Amygdala (tissue), 56 donors: ENCODE measurements at places on chromosomes 13 and 19.

DNA sequence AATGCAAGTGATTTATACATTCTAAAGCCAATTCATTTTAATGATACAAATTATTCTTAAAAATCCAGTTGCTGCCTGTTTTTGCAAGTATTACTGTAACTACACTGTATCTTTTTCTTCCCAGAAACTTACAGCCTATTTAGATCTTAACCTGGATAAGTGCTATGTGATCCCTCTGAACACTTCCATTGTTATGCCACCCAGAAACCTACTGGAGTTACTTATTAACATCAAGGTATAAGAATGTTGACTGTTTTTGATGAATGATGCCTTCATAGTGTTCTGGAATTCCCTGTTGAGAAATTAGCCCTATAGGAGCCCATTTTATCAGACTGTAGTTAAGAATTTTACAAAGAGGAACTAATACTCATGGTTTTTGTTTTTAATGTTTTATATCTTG lies 25.0 kb downstream of the ITM2B start:
- DNase-seq, result no peak

DNA sequence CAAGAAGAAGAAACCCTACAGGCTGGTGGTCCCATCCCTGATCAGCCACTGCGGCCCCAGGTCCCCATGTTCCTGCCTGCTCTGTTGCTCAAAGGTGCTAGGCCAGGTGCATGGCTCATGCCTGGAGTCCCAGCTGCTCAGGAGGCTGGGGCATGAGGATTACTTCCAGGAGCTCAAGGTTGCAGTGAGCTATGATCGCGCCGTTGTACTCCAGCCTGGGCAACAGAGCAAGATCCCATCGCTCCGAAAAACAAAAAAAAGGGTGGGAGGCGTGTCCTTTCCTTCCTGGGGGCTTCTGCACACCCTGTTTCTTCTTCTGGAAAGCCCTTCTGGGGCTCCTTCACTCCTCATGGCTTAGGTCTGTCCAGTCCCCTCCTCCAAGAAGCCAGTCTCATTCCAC lies 11.9 kb upstream of the TINCR start:
- no peak for DNase-seq

GRCh38 chr13:31945202-31945961 lies 86.2 kb upstream of the FRY start:
- DNase-seq, result no peak

DNA sequence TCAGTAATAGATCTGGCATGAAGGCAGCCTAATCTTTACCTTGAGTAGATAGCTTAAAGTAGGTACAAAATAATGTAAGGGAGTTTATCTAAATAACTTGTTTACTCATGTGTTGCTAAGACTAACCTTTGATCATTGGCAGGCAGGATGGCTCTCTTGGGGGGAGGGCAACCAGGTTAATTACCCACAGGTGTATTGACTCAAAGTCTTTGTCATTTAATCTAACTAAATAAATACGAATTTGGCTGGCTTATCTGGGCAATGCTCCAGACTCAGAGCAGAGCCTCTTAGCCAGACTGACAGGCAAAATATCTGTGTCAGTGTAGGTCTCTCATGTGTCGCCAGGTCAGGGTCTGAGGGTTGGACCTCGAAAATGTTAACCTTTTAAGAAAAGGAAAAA lies 283.4 kb upstream of the KLHL1 start:
- DNase-seq, result no peak

DNA sequence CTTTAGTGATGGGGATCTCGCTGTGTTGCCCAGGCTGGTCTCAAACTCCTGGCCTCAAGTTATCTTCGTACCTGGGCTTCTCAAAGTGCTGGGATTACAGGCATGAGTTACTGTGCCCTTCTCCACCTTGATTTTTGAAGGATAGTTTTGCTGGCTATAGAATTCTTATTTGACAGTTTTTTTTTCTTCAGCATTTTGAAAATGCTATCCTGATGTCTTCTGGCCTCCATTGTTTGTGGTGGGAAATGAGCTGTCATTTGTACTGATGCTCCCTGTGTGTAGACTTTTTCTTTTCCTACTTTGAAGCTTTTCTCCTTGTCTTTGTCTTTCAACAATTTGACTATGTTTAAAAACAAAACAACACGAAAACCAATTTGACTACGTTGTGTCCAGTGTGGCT lies 54.2 kb downstream of the SIPA1L3 start:
- DNase-seq, result no peak

DNA sequence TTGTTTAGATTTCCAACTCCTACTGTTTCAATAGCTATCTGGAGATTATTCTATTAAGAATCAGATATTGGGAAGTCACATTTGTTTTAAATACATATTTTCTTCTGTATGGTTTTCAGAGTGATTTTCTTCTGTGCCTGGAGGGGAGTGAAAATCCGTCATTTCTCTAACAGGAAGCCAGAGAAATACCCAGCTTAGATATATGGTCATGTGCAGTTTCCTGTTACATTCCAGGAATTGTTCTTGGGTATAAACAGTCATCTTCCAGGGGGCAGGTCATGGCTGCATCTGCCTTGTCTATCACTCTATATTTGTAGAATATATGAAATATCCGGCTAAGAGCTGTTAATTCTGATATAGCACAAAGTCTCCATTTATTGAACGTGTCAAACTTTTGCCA lies 77.5 kb upstream of the MIR17HG start:
- no peak for DNase-seq

DNA sequence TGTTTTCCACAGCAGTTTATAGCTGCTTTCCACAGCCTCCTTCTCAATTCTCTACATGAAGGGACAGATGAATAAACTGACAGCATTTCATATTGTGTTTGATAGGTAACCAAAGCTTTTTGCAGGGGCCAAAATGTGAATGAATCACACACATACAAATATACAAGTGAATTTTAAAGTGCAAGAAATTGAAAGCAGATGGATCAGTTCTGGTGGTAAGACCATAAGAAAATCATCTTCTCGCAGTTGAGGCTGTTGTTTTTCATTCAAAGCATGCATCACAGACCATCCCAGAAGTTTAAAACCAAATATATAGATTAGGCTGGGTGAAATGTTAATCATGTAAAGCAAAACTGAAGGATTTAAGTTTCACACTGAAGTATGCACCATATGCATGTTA lies 1569.4 kb downstream of the PCDH9 start:
- no peak for DNase-seq

DNA sequence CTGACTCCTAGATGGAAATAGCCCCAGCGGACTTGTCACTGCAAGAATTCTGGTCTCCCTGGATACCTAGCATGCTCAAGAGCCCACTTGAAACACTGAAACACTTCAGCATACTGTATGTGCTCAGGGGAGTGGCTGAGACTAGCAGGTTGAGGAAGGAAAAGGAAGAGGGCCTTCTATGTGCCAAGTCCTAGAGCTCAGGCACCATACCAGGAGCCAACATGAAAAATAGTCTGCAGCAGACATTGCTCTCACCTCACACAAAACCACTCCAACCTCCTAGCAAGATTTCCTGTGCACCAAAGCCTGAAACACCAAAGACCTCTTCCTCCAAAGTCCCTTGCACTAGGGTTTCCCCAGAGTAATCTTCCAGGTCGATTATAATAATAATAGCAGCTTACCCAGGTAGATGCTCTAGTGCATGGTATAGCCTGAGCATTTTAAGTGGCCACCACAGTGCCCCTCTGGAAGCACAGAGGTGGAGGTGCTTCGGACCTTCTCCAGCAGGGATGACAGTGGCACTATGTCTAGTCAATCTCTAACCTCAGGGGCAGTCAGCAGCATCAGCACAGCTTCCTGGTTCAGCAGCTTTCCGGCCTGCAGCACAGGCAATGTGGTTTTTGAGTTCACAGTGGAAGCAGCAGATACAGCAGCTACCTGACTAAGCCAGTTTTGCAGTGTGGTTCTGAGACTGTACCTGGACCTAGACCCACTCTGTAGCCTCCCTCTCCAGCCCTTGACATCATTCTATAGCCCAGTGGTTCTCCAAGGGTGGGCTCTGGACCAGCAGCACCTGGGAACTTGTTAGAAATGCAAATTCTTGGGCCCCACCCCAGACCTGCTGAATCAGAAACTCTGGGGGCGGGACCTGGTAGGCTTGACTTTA lies 45.6 kb upstream of the UBE2L5 start:
- no peak for DNase-seq

DNA sequence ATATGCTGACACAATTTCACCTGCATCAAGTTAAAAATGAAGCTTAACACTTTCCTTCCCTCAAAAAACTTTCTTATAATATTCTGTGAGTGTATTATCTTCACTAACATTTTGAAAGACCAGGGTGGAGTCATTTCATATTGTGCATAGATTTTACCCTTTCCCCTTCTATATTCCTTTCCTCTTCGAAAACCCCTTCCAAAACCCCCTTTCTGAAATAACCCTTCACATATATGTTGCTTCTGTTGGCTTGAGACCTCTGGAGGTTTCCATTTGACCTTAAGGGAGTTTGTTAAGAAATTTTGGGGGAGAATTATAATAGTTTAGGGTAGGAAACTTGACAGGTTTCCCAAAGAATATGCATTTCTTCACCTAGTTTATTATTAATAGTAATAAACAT lies 489.6 kb upstream of the MIR17HG start:
- DNase-seq, result no peak

DNA sequence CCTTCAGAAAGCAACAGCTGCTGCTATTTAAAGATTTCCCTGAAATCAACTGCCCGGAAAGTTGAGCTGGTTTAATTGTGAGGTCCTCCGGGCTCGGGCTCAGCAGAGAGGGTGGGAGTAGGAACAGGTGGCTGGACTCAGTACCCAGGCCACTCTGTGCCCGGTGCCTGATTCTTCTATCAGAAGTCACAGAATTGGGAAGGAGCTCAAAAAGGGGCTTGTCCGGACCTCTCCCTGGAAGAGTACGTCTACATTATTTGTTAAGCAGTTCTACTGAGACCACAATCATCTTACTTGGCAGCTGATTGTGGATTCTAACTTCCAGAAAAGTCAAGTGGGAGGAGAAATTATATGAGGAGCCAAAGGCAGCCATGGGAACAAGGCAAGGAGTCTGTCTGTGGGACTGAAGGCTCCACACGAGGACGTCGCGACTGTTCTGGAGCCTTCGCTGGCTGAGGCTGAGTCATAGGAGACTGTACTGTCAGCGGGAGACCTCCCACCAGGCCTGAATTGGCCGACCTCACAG lies 91.7 kb upstream of the ANKRD10 start:
- no peak for DNase-seq

GRCh38 chr13:32446773-32447465 lies 19.0 kb upstream of the N4BP2L1 start:
- DNase-seq, result no peak

GRCh38 chr19:17538684-17539237 lies 16.7 kb upstream of the COLGALT1 start:
- DNase-seq, result no peak

DNA sequence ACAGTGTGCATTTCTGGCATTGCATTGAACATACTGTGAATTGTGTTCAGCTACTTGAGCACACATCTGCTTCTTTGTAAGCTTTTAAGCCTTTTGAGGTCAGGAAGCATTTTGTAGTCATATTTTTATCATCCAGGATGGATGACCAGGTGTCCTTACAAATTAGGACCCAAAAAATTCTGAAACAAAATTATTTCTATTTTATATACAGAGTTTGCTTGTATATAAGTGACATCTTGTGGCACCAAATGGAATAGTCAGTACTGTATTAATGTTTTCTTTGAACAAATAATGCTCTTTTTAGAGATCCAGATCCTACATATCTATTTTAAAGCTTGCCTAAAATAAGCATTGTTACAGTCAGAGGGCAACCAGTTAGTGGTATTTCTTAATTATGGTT lies 9.5 kb upstream of the SUPT20H start:
- DNase-seq, result no peak

DNA sequence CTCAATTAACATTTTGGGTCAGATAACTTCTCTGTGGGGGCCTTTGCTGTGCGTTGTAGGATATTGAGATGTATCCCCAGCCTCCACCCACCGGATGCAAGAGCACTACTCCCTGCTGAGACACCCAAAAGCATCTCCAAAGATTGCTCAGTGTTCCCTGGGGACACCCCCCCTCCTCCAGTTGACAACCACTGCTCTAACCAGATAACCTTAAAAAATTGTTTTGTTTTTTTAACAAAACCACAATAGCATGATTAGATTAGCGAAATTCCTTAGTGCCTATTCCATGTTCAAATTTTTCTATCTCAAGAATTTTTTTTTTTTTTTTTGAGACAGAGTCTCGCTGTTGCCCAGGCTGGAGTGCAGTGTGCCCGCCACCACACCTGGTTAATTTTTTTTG lies 2.6 kb upstream of the EPN1 start:
- DNase-seq, result no peak

GRCh38 chr13:110347535-110348308 lies 40.6 kb downstream of the COL4A2 start:
- DNase-seq, result no peak

DNA sequence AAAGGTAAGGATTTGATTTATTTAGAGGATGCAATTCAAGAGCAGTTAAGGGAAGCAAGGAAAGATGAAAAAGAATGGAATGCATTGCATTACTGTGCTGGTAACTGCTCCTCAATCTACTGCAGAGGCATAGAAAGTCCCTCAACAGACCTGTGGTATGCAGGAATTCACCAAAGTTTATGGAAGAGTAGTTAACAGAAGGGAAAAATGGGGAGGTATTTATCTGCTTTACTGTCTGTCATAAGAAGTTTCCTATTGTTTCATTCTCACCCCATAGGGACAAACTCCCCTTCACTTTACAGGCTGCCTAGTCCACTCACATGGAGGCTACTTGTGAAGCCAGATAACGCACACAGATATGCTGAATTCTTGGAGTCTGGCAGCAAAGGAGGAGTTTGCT lies 354.9 kb upstream of the SPRY2 start:
- no peak for DNase-seq

- no peak for DNase-seq
Observed at GRCh38 chr13:113972451-113973217, 1.2 kb downstream of the C13orf46 start.

GRCh38 chr13:59247171-59247570 lies 916.6 kb downstream of the DIAPH3 start:
- no peak for DNase-seq

DNA sequence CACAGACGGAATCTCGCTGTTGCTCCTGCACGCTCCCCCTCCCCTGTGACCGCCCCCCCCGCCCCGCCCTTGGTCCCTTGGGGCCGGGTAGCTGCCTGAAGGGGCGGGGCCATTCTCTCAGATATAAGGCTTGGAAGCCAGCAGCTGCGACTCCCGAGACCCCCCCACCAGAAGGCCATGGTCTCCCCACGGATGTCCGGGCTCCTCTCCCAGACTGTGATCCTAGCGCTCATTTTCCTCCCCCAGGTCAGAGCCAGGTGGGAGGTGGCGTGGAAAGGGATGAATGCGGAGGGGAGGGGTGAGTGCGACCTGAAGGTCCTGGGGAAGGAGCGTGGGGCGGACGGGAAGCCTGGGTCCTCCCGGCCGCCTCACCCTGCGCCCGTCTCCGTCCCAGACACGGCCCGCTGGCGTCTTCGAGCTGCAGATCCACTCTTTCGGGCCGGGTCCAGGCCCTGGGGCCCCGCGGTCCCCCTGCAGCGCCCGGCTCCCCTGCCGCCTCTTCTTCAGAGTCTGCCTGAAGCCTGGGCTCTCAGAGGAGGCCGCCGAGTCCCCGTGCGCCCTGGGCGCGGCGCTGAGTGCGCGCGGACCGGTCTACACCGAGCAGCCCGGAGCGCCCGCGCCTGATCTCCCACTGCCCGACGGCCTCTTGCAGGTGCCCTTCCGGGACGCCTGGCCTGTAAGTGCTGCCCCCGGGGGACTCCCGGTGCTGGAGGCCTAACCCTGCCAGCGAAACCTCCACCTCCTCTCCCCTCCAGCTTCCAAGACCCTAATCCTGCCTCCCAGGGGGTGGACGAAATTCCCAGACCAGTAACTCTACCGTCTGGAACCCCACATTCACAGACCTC lies at the start of gene DLL3:
DLL3 (plus strand) TSS at position 150 of the 845 bp plus-strand sequence; CDS start at position 178, 28 bp downstream.
- peak; percentile 2 for DNase-seq
